ENCODE measurements at places on chromosomes 4 and X.

DNA sequence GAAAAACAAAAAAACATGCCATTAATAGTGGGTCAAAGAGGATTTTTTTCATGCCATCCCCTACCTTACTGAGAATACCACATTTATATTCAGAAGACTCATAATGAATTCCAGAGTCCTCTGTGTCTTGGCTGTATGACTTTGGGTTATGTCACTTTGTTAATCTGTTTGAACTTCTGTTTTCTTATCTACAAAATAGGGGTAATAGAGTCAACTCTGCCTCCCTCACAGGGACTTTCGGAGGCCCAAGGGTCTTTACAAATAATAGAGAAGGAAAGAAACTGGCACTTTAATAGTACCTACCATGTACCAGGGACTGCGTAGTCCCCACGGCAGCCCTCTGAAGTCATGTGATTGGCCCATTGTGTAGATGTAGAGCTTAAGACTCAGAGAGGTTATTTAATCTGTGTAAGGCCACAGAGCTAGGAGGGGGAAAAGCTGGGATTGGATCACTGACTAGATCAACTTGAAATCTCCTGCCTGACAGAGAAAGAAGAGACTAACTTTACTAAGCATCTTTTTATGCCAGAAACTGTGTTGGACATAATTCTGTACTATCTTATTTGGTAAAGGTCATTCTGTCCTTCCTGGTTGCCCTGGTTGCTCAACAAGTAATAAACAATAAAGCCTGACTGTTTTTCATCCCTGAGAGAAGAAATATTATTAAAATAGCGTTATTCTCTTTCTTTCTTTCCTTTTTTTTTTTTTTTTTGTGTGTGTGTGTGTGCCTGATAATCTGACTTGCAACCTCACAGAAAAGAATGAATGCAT is 59.6 kb downstream of the NFKB1 start:
- no peak for DNase-seq

- no peak for DNase-seq
These were observed 62.4 kb upstream of the WDFY3 start for GRCh38 chr4:85028910-85029309.

- DNase-seq: no peak
These were observed 35.3 kb downstream of the SUPT20HL1 start for GRCh38 chrX:24395775-24396174.

DNA sequence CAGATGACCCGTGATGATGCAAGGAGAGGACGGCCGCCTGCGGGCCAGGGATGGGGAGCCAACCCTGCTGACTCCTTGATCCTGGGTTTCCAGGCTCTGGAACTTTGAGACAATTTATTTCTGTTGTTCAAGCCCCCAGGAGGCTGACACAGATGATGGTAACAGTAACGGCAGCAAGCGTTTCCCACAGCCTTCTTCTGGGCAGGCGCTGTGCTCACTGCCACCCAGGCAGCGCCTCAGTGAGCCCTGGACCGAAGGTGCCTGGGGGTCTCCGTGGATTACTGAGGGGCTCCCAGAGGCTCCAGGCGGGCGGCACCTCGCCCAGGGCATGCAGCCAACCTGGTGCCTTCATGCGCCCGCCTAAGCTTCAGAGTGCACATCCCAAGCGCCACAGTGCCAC is 103.9 kb upstream of the AFAP1 start:
- DNase-seq: no peak

- DNase-seq: no peak
These were observed 67.3 kb upstream of the IL13RA1 start for GRCh38 chrX:118660085-118660484.

GRCh38 chr4:3073158-3074077 is 920 bp downstream of the HTT-AS start:
- no peak for DNase-seq

- DNase-seq: no peak
These were observed 573.6 kb downstream of the PPP4R3C start for GRCh38 chrX:26889574-26889973.

DNA sequence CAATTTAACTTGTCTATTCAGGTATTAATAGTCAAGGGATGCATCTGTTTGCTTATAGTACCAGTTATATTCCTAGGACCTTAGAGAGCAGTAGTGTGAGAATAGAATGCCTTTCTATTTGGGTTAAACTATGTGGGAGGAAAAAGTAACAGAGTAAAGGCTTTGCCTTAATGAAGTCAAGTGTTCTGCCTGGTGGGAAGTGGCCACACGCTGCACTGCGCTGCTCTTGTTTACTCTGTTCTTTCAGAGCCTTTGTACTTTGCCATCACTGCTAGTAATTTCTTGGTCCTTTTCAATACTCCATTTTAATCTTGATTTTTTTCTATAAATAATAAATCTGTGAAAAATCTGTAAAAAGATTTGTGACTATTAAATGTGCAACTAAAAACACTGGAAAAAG is 38.0 kb downstream of the YIPF6 start:
- DNase-seq: no peak

DNA sequence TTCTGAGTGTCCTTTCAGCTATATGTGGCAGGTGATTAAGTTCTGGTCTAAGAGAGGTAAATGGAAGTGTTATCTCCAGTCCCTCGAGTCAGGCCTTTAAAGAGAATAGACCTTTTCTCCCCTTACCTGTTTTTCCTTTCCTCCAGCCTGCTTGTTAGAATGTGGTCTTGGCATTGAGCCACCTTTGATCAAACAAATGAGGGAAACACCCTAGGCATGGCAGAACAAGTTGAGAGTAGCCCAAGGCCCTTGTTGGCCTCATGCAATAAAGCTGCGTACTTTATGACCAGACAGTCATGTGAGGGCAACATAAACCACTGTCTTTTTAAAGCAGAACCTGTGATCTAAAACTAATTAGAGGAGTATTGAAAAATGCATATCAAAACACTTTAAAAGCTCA is 13.2 kb upstream of the IL13RA2 start:
- no peak for DNase-seq

- DNase-seq: no peak
These were observed 48.6 kb downstream of the SMARCAD1 start for GRCh38 chr4:94256144-94256783.

GRCh38 chr4:54837576-54838140 is 179.9 kb downstream of the KIT start:
- DNase-seq: no peak

GRCh38 chr4:186669735-186670134 is 53.9 kb downstream of the FAT1 start:
- no peak for DNase-seq

- DNase-seq: no peak
These were observed 213.1 kb downstream of the UGT8 start for GRCh38 chr4:114811564-114812301.

DNA sequence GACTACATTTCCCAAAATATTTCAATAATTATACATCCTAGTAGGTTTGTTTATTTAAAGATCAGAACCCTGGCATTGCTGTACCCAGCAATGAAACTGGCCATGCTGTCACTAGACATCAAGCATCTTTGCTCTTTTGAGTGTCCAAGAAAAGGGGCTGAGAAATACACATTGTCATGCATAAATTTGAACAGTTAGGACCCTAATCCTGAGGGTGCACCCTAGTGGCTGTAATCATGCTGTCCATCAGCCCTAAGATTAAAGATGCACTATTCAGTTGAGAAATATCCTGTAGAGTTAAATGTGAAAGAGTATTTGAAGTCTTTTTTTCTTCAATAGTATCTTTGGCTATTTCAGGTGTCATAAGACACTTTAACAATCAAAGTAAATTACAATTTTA is 108.8 kb downstream of the NFKB1 start:
- DNase-seq: no peak

DNA sequence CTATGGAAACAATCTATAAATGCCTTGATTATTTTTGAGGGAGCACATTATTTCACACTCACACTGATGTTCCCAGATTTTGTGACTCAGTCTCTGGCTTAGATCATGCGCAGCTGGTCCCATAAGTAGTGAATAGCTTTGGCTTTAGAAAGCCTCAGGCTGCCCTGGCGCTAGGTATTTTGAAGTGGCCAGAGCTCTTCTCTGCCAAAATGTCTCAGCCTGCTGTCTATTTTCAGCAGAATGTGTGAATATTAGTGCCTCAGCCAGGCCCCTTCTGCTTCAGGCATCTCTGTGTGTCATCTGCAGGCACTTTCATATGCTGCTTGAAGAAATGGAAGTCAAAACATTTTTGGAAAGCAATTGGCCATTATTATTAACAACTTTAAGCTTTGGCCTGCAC is 931.0 kb upstream of the INTU start:
- DNase-seq: no peak

GRCh38 chr4:158020176-158020575 is 152.6 kb downstream of the GASK1B start:
- DNase-seq: no peak

DNA sequence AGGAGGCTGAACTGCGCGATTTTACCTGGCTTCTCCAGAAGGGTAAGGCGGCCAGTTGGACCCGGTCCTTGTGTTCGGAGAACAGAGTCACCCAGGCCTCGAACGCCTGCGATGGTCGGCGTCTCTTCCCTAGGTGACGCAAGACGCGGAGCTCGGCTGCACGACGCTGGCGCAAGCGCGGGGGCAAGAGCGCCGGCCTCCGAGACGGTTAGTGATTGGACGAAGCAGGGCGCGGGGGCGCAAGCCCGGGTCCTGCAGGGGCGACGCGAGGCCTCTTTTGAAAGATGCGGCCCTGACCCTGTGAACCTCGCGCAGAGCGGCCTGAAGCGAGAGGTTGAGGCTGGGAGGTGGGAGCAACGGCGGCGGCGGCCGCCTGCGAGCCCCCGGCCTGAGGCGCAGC is 428 bp downstream of the ADAD1 start:
- DNase-seq: no peak

DNA sequence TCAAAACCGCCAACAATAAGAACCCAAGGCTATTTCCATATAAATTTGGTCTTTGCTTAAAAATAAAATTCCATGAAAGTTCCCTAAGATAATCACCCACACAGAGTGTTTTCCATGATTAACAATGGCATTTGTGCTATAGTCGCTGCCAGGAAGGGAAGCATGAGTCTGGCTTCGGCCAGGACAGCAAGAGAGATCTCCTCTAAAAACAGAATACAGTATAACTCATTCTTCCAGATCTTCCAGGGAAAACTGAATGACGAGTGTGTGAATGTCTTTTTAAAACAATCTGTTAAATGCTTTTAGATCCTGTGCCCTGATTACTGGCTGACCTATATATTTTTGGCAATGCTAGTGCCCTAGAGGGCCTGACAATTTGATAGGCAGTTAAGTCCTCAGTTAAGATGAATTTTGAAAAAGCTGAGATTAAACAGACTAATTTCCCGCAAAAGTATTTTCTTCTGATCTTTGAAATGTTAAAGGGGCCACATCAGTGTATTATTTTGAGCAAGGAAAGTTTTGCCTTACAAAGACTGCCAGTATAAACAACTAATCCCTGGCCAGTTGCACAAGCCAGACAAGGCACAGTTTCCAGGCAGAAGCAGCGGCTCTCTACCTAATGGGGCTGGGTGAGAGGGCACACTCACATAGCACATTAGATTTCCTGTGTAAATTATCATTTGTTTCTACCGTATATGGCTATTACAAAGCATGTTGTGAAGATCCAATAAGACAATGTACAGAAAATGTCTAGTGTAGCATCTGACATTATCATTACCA is 127.3 kb downstream of the DCHS2 start:
- DNase-seq: no peak

GRCh38 chrX:130386408-130386808 is 934 bp upstream of the GPR119 start:
- no peak for DNase-seq

- peak; percentile 66 for DNase-seq
These were observed at the start of gene FAM184B for GRCh38 chr4:17781300-17782287. FAM184B (minus strand) TSS chr4:17781621; CDS start chr4:17781299, 322 bp downstream.

- DNase-seq: no peak
These were observed 47.3 kb upstream of the KCNE5 start for GRCh38 chrX:109672239-109672638.
